ENCODE measurements at places on chromosomes 12 and 14. TPM values are rescaled to one million over a fixed set of nuclear protein-coding genes. Genes with fewer than 3 reads are reported as not detected.

Gene ALX1
- 0.49 TPM for total RNA-seq

- DNase-seq: peak; percentile 83
Measured at GRCh38 chr14:69183735-69184134, 7.6 kb upstream of the EXD2 start.

DNA sequence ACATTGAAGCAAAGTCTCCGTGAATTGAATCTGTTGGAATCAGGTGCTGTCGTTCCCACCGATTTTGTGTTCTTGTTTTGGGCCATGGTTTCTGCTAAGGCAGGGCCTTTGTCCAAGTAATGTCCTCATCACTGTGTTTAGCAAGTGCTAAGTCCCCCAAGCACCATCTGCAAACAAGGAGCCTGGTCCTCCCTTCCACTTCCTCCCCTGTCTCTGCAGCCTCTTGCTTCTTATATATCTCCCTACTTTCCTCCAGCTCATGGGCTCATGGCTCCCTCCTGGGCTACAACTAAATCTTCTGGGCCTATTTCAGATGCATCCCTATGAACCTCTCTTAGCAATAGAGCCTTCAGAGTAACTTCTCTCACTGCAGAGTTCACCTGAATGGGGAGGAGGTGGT, 25.8 kb upstream of the CMKLR1 start:
- no peak for DNase-seq

Gene TFCP2
- 30.9 TPM for total RNA-seq

Gene CALCOCO1
- total RNA-seq: 21.3 TPM

- no peak for DNase-seq
Measured at GRCh38 chr14:72057701-72058285, 125.6 kb downstream of the RGS6 start.

Gene CFAP73
- not detected for total RNA-seq
